ENCODE measurements at places on chromosomes 6 and 20.

DNA sequence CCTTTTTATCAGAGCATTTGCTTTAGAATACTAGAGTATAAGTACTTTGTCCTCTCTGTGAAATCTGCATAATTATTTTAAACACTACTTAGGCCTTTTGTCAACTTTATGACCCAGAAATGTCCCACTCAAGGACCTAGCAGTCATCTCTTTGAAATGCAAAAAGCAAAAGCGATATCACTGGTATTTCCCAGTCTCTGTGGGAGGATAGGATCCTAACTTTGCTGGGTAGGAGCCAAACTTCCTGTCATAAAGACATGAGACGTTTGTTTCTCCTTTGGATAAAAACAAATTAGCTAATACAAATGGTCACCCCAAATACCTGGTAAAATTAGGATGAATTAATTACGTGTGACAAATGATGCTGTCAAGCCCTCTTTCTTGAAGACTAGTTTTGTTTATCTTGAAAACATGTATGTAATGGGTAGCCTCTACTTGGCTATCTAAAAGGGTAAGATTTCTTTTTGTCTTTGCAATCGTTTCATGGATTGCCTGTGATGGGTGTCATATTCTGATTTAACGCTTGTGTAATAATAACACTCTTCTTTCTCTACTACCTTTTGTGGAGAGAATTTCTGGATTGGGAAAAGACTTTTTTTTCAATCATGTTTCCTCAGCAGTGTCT, 36.2 kb downstream of the DCDC2 start:
- no peak for DNase-seq

- peak; percentile 50 for DNase-seq
Observed at GRCh38 chr6:100493206-100493888, 28.6 kb upstream of the SIM1 start.

- DNase-seq: no peak
Observed at GRCh38 chr6:46917002-46917545, 4.7 kb downstream of the ADGRF5 start.

DNA sequence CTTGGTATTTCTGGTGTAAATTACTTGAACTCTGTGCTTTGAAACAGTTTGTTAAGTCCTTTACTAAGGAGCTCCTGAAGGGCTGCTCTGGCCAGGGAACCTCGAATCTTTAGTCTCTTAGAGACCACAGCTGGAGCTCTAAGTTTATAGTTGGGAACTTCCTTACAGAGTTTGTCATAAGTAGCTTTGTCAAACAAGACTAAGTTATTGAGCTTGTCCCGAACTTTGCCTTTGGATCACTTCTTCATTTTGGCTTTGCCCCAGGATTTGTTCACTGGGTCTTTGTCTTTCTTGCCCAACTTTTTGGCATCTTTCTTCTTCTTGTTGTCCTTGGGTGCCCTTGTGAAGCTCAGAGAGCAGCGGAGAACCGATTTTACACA, 64.8 kb downstream of the FAM50B start:
- DNase-seq: no peak

- peak; percentile 87 for DNase-seq
Observed at GRCh38 chr20:63495741-63496595, 2.9 kb downstream of the EEF1A2 start.

DNA sequence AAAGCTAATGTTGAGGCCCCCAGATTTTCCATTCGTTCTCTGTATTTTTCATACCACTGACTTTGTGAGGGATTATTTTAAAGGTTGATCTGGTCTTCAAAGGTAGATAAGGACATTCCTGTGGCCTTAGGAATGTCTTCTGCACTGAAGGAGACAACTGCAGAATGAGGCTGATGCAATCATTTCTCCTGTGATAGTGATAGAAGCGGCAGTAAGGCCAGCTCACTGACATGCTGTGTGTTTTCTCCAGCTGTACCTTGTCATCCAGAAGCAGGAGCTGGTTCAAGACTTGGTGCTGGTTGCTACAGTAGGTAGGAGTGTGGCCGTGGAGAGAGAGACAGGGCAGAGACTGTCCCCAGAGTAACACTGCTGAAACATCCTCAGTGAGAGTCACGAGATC, 53.8 kb downstream of the DCBLD1 start:
- DNase-seq: no peak

DNA sequence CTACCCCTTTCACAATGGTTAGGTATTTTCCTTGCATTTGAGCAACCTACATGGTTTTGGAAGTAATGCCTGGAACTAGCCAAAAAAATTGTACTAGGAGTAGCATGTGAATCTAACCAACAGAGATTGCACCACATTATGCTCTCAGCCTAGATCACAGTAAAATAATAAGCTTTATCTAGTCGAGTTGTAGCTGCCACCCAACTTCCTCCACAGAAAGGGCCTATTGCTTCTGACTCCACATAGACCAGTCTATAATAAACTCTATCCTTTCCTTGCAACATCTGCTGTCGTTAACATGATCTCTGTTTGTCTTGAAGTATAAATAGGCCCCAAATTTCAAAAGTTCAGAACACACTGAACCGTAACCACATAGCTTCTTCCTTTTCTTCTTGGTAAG, 375.5 kb downstream of the PKHD1 start:
- DNase-seq: no peak

GRCh38 chr6:107313776-107314175, 145.6 kb downstream of the PDSS2 start:
- DNase-seq: no peak

GRCh38 chr20:23637282-23638221, at the start of gene CST3:
Gene CST3, minus strand, starts transcription at chr20:23637955. Its CDS starts 93 bp downstream, at chr20:23637862.
- peak; percentile 72 for DNase-seq

GRCh38 chr20:25372584-25373336, 17.9 kb downstream of the ABHD12 start:
- no peak for DNase-seq

- DNase-seq: no peak
Observed at GRCh38 chr6:62614442-62614841, 328.4 kb upstream of the KHDRBS2 start.

GRCh38 chr6:46010771-46011170, 4.9 kb downstream of the CLIC5 start:
- DNase-seq: no peak

- DNase-seq: no peak
Observed at GRCh38 chr20:24952376-24953208, 3.5 kb downstream of the CST7 start.

GRCh38 chr20:63471981-63472831, at the start of gene KCNQ2:
Gene KCNQ2, minus strand, starts transcription at chr20:63472655. Its CDS starts 192 bp downstream, at chr20:63472463.
- DNase-seq: peak; percentile 64

GRCh38 chr6:140063021-140063399, 688.6 kb upstream of the CITED2 start:
- DNase-seq: no peak

Data from WTC11 (cell line).